ENCODE measurements at places on chromosomes 13 and 19.

- no peak overlapping the region for H3K4me3 ChIP-seq
- H3K27ac ChIP-seq: no peak overlapping the region
- no peaks in the 10 kb centered on the region for H3K4me1 ChIP-seq
- H3K36me3 ChIP-seq: no peaks in the 10 kb centered on the region
Observed at GRCh38 chr19:28746478-28746877, 466.5 kb downstream of the UQCRFS1 start.

GRCh38 chr19:46983097-46983496 lies 36.5 kb upstream of the NPAS1 start:
- no peak for DNase-seq
- H3K4me1 ChIP-seq: peaks cover 17% of the 10 kb centered on the region
- no peaks in the 10 kb centered on the region for H3K27me3 ChIP-seq
- H3K27ac ChIP-seq: no peak overlapping the region
- peaks cover 4% of the 10 kb centered on the region for H3K36me3 ChIP-seq

GRCh38 chr19:28420811-28421550 lies 792.0 kb downstream of the UQCRFS1 start:
- H3K4me1 ChIP-seq: no peaks in the 10 kb centered on the region
- H3K27ac ChIP-seq: no peak overlapping the region
- no peak for DNase-seq
- no peak overlapping the region for H3K4me3 ChIP-seq
- no peaks in the 10 kb centered on the region for H3K36me3 ChIP-seq

- no peaks in the 10 kb centered on the region for H3K4me1 ChIP-seq
- H3K27me3 ChIP-seq: no peaks in the 10 kb centered on the region
- H3K27ac ChIP-seq: no peak overlapping the region
- DNase-seq: no peak
Observed at GRCh38 chr19:29552454-29553280, 26.9 kb downstream of the VSTM2B start.

DNA sequence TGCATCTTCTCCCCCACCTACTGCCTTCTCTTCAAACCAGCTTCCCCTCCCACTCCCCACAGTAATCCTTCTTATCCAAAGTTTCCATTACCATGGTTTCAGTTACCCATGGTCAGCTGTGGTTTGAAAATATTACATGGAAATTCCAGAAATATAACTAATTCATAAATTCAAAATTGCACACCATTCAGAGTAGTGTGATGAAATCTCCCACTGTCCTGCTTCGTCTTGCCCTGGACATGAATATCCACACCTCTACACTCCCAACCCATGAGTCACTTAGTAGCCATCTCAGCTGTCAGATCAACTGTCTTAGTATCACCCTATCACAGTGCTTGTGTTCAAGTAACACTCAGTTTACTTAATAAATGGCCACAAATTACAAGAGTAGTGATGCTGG lies 3.8 kb upstream of the KCTD12 start:
- H3K4me3 ChIP-seq: no peak overlapping the region
- peak; percentile 33 for DNase-seq
- H3K27ac ChIP-seq: no peak overlapping the region
- no peaks in the 10 kb centered on the region for H3K36me3 ChIP-seq
- peaks cover 2% of the 10 kb centered on the region for H3K4me1 ChIP-seq

GRCh38 chr13:44148159-44148914 lies 225.3 kb upstream of the SERP2 start:
- H3K27me3 ChIP-seq: peaks cover 2% of the 10 kb centered on the region
- H3K36me3 ChIP-seq: no peaks in the 10 kb centered on the region
- H3K4me1 ChIP-seq: no peaks in the 10 kb centered on the region
- H3K27ac ChIP-seq: no peak overlapping the region
- H3K4me3 ChIP-seq: no peak overlapping the region

All from IMR-90 (cell line).